SHP77 treated with DMSO at 0.1 percent for 48 hours (cell line): ENCODE measurements at places on chromosomes 4 and X.

DNA sequence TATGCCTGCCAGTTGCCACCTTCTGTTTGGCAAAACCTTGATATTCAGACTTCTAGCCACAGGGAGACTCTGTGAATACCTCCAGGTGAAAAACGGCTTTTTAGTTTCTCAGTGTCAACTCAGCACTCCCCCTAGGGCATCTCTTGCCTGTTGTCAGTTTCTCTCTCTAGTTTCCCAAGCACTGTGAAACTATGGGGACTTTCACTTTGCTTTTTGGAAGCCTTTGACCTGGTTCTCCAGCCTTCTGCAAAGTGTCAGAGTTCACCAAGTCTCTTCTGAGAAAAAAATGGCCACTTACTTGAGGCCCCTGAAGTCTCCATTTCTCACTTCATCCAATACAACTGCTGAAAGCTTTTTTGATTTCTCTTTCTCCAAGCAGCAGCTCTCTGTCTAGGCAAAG, 521.5 kb downstream of the INPP4B start:
- DNase-seq: no peak

DNA sequence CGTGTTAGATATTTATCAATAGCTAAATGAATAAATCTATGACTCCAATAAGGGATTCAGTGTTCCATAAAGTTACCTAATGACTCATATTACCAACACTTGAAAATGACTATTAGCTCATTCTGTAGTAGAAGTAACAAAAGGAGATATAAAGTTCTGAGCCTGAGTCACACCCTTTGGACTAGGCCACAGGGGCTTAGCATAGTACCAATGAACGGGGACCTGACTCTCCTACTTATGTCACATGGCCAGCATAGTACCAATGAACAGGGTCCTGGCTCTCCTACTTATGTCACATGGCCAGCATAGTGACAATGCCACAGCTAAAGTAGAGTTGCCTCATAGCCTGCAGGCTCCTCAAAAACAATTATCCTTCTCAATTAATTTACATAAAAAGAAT, 43.7 kb downstream of the MAGEB16 start:
- DNase-seq: no peak

DNA sequence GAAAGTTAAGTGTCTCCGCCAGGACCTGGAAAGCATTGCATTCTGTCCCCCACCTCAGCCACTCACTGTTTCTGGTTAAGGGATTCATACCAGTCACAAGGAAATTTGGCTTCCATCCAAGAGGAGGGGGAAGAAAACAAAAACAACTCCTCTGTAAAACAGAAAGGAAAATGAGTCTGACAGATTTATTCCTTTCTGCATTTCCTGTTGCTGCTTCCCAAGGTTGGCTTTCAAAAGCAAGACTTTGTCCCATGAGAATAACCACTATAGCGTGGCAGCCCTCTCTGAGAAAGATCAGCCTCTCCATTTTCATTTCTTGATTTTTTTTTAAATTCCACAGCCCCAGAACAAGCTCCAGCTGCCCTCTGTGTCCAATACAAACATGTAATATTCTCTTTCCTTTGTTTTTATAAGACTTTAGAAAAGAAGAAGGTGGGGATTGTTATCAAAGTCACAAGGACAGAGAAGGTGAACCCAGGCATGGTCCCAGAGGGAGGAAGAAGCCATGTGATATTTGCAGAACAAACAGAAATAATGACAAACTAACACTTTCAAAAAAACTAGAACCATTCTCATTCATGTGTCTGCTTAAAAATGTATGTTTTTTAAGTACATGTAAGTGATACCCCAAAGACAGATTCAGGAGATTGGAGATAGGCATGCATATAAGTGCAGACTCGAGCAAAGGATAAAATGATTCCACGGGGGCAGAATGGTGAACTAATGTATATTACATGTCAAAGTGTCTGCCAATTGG, 90.7 kb upstream of the DCLK2 start:
- no peak for DNase-seq

GRCh38 chr4:80216100-80216761, 18.9 kb downstream of the PRDM8 start:
- no peak for DNase-seq

GRCh38 chr4:25513814-25514213, 136.8 kb downstream of the ANAPC4 start:
- DNase-seq: no peak

GRCh38 chrX:107374132-107374531, 75.3 kb upstream of the FRMPD3 start:
- DNase-seq: no peak

- no peak for DNase-seq
Measured at GRCh38 chr4:7195546-7196287, 3.4 kb downstream of the SORCS2 start.

DNA sequence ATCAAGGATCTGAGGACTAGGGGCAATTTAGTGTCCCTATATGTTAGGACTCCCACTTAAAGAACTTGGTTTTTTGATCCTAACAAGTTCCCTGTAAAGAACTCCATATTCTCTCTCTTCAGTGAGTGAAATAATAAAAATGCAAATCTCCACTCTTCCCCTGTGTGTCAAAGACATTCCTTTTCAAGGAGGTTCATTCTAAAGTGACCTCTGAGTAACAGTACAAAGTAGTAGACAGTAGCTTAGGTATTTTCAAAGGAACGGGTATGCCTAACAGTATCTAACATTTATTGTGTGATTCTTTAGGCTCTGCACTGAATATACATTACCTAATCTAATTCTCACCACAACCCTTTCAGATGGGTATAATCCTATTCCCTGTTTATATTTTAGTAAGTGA, 58.4 kb upstream of the SCOC start:
- DNase-seq: no peak

DNA sequence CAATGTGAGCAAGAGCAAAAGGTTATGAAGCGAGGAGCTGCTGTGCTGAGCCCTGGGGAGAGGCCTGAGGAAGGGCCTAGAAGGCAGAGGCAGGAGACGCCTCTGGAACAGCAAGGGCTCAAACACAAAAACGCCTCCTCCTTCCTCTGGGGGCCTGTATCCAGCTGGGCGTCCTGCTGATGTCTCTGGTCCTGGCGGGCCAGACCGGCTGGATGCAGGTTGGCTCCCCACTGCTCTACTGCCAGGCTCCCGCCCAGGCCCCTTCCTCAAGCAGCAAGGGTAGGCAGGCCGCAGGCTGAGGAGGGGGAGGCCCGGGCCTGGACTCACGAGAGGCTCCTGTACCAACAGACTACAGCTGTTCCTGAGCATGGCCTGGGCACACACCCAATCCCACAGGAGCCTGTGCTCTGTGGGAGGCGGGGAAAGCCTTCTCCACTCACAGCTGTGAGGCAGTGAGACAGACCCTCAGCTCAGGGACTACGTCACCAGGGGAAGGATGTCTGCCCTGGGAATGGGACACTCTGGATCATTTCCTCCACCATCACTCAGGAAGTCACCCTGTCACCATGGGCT, 2.3 kb downstream of the HAUS7 start:
- no peak for DNase-seq

DNA sequence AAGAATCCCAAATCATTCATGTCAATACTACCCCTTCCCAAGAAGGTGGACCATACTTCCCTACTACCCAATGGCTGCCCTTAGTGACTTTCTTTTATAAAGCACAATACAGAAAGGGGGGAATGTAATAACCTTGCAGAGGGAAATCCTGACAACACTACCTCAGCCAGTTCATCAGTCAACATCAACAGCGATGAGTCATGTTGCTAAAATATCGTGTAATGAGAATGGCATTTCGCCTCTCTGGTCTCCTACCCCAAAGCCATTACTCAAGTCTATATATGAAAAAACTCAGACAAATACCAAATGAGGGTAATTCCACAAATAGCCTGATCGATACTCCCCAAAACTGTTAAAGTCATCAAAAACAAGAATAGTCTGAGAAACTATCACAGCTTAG, 3.3 kb upstream of the MAGEA8 start:
- DNase-seq: no peak

GRCh38 chr4:37667197-37668100, 18.7 kb downstream of the RELL1 start:
- no peak for DNase-seq

DNA sequence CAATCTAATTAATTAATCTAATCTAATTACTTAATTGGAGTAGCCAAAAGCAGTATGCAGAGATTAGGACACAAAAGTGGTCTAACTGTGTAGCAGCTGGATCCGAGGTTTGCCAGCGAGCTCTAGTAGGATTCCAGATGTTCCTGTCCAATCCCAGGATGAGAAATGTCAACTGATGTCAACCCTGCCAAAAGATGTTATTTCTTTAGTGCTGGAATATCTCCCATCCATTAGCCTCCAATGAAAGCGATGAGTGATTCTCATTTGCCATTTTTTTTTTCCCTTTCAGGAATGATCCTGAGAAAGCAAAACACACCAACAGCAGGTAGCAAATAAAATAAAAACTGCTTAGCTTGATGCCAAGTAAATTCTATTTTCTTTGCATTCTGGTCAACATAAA, 372.9 kb downstream of the STIM2 start:
- no peak for DNase-seq

DNA sequence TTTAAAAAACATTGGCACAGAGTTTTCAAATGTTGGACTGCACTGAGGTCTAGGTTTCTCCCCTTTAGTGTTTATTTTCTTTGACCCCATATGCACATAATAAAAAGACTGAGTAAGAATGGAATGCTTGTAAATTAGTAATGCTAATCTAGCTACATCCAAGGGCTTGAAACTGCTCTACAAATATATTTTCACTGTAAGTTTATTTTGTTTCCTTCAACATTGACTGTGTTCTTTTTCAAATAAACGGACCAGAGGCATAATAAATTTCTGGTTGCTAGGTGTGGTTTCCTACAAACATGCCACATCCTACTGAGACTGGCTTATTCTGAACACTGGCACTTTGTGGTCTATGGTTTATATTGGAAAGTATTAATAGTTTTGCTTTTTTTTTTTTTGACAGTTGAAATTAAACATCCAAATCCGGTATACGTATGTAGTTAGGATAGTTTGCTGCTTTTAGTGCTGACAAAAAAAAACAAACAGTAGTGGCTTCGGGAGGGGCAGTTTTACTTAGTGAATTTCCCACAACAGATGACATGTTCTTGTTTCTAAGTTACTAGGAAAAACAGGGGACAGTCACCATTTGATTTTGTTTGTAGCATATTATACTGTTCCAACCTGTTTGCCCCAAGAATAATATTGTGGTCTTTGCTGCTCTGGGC, 13.2 kb downstream of the CA5B start:
- DNase-seq: no peak

GRCh38 chrX:45959567-45959966, 585.7 kb downstream of the ZNF674 start:
- no peak for DNase-seq

GRCh38 chrX:86171366-86171765, 23.1 kb downstream of the DACH2 start:
- DNase-seq: no peak

GRCh38 chr4:185209031-185209851, at the start of gene SNX25:
Gene SNX25 (plus strand): TSS chr4:185209598. CDS start chr4:185209827, 229 bp downstream.
- DNase-seq: no peak

DNA sequence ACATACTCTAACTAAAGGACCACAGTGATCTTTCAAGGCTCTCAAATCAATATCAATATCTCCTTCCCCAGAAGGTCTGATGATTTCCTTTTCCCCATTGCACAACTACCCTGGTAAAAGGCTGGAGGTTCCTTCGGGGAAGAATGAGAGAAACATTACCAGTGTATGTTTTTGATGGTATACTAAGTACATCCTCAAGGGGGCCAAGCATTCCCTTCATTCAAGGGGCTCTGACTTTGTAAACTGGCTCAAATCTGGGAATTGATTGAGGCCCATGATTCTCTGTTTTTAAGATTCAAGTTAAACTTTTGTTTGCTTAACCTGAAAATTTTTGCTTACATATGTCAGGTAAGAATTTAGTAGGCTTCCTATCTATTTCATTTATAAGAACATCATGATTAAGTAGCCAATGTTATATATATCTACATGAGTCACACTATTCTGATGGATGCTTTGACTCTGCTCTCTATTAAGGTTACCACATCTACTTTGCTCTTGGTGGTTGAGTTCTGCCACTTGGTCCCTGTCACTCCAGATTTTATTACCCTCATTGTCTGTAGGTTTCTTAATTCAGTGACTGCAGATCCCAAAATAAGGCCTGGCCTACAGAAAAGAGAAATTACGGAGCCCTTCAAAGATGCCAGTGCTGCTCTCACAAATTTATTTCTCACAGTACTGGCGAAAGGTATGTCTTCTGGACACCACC, 16.4 kb upstream of the GUCY1B1 start:
- no peak for DNase-seq

- DNase-seq: no peak
Measured at GRCh38 chr4:60683973-60684372, 516.2 kb upstream of the ADGRL3 start.

GRCh38 chrX:35622601-35623000, 175.5 kb upstream of the MAGEB16 start:
- no peak for DNase-seq

GRCh38 chr4:183826461-183826860, 78.6 kb upstream of the STOX2 start:
- DNase-seq: no peak

- no peak for DNase-seq
Measured at GRCh38 chr4:54657551-54658251, at the start of gene KIT. Gene KIT (plus strand): TSS chr4:54657957. CDS start chr4:54658015, 58 bp downstream.

DNA sequence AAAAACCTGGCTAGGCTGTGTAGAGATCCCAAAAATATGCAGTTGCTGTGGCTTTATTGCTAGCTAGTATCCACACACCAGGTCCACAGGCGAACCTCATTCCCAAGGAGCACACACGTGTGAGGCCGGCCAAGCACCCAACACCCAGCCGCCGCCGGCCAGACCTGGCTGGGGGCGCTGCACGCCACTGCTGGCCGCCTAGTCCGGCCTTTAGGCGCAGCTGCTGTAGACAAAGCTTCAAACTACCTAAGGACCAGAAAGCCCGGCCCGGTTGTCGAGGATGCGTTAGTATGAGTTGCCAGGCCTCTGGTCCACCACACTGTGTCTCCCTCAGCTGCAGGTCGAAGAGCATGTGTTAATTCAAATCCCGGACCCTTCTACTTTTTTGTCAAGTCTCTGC, 3.1 kb downstream of the POU3F4 start:
- no peak for DNase-seq

GRCh38 chr4:138941037-138941436, 74.5 kb upstream of the NOCT start:
- DNase-seq: no peak

- no peak for DNase-seq
Measured at GRCh38 chr4:74235135-74235534, 73.1 kb upstream of the EPGN start.

DNA sequence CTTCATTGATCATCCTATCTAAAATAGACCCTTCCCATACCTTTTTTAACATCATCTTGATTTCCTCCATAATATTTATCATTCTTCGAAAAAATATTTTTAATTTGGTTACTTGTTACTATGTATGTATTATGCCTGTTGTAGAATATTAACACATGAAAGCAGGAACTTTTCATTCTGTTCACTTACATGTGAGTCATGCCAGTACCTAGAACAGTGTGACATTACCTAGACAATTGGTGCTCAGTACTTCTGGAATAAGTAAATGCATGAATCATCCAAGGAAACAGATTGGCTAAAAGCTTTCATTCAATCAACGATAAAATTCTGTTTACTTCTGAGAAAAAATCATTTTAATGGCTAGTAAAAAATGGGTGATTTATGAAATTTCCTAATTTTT, 76.4 kb downstream of the CXXC4 start:
- no peak for DNase-seq
